HepG2 (cell line): ENCODE measurements at places on chromosomes 12 and 14. TPM values are rescaled to one million over a fixed set of nuclear protein-coding genes. Genes with fewer than 3 reads are reported as not detected.

GRCh38 chr12:71551529-71551928, 111.9 kb downstream of the LGR5 start:
- DNase-seq, result no peak

DNA sequence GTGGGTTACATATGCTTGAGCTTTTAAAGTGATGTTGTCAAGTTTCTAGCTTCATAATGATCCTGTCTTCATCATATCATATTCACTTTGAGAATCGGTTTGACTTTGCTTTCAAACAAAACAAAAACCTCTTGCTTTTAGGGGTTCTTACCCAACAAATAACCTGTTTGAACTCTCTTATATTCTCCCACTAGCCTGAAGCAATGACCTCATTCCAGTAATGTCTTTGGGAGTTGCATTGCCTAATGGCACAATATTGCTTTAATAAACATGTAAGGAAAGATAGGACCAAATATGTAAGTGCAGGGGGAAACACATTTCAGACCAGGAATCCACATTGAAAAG, 27.7 kb downstream of the WBP11 start:
- DNase-seq, result no peak

The SOX5 gene
- total RNA-seq, result 42.9 and 76.4 TPM in 2 replicates

GRCh38 chr12:105220150-105220928, 15.6 kb downstream of the APPL2 start:
- no peak for DNase-seq

DNA sequence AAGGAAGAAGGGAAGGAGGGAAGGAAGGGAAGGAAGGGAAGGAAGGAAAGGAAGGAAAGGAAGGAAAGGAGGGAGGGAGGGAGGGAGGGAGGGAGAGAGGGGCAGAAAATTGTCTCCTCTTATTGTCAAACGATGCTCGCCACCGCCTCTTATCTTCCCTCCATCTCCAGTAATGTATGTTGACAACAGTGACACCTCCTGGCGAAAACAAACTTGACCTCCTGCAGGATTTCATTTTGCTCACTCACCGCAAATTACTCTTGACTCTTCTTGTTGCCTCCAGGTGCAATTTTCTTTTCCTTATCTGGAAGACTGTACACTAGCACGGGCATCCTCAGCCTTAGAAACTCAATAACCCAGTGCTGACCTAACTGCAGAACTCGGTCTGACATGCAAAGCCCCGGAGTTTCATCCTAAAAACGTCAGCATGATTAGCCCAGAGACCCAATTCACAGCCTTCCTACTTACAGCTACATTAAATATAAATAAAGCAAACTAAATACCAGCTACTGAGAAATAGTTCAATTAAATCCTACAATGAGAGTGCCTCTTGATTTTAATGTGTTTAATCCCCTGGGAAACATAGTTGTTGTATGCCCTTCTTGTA, 512.4 kb upstream of the TMPO start:
- peak; percentile 36 for DNase-seq

DNA sequence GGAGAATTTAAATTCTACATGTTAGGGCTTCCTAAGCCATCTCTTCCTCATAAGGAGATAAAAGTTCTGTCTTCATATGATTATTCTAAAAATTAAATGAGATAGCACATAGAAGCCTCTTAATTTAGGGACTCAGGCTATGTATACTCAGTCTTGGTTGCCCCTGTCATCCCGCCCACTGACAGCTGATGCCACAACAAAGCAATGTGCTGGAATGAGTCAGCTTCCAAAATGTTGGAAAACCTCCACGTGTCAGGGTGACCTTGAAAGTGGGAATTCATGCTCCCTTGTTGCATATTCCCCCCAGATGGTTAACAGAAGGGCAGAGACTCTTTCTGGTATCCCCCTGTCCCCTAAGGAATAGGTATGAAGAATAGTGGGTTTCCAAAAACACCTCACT, 238.0 kb upstream of the DDHD1 start:
- peak; percentile 13 for DNase-seq

The ZBTB39 gene
- 6.5 and 8.1 TPM in 2 replicates for total RNA-seq

DNA sequence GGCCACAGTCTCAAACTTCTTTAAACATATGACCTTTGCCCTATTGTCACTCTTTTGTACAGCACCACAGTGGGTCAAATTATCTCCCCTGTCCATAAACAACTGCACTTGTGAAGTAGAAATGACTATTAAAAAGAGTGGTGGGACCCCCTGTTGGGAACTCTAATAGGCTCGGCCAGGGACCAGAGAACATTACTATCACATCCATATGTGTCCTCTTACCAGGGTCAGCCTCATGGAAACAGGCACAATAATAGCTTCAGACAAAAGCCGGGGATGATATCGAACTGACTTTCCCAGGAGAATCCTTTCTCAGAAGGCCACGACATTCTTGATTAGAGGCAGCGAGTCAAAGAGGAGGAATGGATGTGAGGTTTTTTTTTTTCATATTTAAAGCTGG, 96.6 kb downstream of the NKX2-1 start:
- no peak for DNase-seq

GRCh38 chr12:32964981-32965585, 68.5 kb upstream of the PKP2 start:
- DNase-seq, result no peak

DNA sequence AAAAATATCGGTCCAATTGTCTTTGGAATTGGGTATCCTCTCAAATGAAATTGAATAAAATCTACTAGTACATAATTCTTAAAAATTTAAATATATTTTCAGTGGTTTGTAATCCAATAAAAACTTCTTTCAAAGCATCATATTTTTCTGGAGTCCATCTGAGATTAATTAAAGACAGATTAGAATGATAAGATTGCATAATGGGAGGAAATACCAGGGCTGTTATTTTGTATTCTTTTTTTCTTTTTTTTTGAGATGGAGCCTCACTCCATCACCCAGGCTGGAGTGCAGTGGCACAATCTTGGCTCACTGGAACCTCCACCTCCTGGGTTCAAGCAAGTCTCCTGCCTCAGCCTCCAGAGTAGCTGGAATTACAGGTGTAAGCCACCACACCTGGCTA, 103.8 kb downstream of the TMTC3 start:
- DNase-seq, result no peak

DNA sequence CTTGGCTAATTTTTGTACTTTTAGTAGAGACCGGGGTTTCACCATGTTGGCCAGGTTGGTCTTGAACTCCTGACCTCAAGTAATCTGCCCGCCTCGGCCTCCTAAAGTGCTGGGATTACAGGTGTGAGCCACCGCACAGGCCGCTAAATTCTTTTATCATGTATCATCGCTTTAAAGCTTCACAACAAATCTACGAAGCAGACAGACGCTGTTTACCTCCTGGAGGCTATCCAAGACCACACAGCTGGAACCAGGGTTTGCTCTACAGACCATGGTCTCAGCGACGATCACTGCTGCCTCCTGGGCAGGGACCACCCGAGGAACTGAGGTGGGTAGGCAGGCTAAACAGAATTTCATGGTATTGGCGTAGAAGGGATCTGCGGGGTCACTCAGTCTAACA, 27.2 kb downstream of the KRT80 start:
- DNase-seq, result peak; percentile 43

GRCh38 chr14:69475194-69475818, 9.2 kb upstream of the PLEKHD1 start:
- peak; percentile 19 for DNase-seq
